Naive B cell (primary cell): ENCODE measurements at places on chromosomes 2 and 18. TPM values are rescaled to one million over a fixed set of nuclear protein-coding genes. Genes with fewer than 3 reads are reported as not detected.

DNA sequence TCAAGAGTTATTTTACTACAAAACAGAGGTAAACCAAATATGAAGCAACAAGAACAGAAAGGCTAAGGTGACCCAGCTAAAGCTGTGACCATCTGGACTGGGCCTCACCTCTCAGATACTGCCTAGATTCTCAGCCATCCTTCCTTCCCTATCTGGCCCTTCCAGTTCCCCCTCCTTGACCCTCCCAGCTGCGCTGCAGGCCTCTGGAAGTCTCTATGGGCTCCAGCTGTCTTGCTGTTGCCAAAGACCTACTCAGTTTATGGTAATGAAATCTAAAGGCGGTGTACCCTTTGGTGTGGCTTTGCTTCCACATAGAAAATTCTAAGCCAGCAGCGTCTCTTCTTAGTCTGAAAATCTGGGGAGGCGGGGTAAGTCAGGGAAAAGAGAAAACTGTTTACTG, 55.7 kb downstream of the ARHGEF33 start:
- DNase-seq = no peak
- no peak overlapping the region for H3K27ac ChIP-seq
- H3K4me1 ChIP-seq = no peaks in the 10 kb centered on the region

The SH2D6 gene
- not detected for polyA plus RNA-seq

DNA sequence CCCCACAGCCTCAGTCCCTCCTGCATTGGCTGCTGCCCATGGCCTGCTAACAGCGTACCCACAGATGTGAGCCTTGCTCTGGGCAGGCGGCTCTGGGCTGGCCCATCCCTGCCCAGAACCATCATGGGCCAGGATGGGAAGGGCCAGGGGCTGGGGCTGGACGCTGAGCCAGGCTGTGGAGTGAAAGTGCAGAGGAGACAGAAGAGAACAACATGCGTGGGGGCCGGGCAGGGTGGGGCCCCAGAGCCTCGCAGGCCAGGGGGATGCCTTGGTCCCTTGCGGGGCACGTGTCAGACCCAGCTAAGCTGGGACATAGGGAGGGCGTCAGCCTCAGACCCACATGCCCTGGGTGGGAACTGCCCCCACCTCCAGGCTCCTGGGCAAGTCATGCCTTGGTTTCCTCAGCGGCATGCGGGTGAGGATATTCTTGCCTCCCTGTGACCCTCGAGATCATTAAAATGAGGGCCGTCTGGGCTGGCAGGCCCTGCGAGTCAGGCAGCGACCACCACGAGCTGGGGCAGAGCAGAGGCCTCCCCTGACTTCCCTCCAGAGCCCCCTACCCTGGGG, 27.3 kb downstream of the GPC1 start:
- no peaks in the 10 kb centered on the region for H3K36me3 ChIP-seq
- H3K4me3 ChIP-seq = no peak overlapping the region
- DNase-seq = no peak
- H3K4me1 ChIP-seq = no peaks in the 10 kb centered on the region

- H3K27ac ChIP-seq = no peak overlapping the region
- H3K4me1 ChIP-seq = no peaks in the 10 kb centered on the region
- DNase-seq = no peak
- H3K27me3 ChIP-seq = peaks cover 3% of the 10 kb centered on the region
- no peak overlapping the region for H3K4me3 ChIP-seq
Observed at GRCh38 chr2:32862269-32863055, 84.3 kb upstream of the LTBP1 start.

DNA sequence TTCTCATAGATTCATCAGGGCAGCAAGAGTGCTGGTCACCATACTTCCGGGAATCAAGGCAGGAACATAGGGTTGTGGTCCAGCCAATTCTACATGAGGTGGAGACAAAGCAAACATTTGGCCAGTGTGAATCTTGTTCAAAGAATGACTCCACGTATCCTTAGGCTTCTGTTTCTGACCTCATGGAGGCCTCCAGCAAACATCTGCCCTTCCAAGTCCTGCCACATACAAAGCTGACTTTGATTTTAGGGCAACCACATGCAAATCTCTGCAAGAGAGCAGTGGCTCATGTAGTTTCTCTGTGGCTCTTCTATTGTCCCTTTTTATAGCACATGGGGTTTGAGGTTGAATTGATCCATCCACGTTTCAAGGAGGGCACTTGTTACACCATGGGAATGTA, 132.1 kb upstream of the MMADHC start:
- H3K36me3 ChIP-seq = no peaks in the 10 kb centered on the region
- H3K27me3 ChIP-seq = no peaks in the 10 kb centered on the region
- no peak for DNase-seq
- no peak overlapping the region for H3K27ac ChIP-seq
- no peaks in the 10 kb centered on the region for H3K4me1 ChIP-seq

The C2orf80 gene
- polyA plus RNA-seq = not detected

The CD8A gene
- polyA plus RNA-seq = 0.67 TPM

DNA sequence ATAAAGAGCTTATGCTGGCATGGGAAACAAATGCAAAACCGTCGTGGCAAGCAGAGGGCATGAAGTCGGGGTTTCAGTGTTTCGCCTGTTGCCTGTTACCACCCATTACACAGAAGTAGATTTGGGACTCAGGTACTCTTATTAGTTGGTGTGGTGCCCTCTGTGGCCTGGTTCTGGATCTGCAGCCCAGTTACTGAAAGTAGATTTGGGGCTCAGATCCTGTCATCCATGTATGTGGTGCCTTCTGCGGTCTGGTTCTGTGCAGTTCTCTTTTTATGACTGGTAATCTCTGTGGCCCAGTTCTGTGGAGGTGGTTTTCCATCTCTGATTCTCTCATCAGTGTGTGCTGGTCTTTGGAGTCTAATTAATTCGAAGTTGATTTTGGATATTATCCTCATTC, 45.2 kb downstream of the ADNP2 start:
- no peaks in the 10 kb centered on the region for H3K36me3 ChIP-seq
- no peak overlapping the region for H3K4me3 ChIP-seq
- no peak overlapping the region for H3K27ac ChIP-seq
- H3K4me1 ChIP-seq = peaks cover 6% of the 10 kb centered on the region
- H3K27me3 ChIP-seq = peaks cover 10% of the 10 kb centered on the region
- DNase-seq = peak; percentile 25

GRCh38 chr2:98601532-98602132, 6.7 kb downstream of the COA5 start:
- no peaks in the 10 kb centered on the region for H3K27me3 ChIP-seq
- H3K27ac ChIP-seq = no peak overlapping the region
- peaks cover 3% of the 10 kb centered on the region for H3K36me3 ChIP-seq
- H3K4me1 ChIP-seq = peaks cover 23% of the 10 kb centered on the region
- no peak for DNase-seq

GRCh38 chr18:22468554-22468891, 50.8 kb upstream of the CTAGE1 start:
- no peak overlapping the region for H3K4me3 ChIP-seq
- H3K4me1 ChIP-seq = no peaks in the 10 kb centered on the region
- no peak for DNase-seq
- no peaks in the 10 kb centered on the region for H3K36me3 ChIP-seq

The RAX gene
- polyA plus RNA-seq = not detected

DNA sequence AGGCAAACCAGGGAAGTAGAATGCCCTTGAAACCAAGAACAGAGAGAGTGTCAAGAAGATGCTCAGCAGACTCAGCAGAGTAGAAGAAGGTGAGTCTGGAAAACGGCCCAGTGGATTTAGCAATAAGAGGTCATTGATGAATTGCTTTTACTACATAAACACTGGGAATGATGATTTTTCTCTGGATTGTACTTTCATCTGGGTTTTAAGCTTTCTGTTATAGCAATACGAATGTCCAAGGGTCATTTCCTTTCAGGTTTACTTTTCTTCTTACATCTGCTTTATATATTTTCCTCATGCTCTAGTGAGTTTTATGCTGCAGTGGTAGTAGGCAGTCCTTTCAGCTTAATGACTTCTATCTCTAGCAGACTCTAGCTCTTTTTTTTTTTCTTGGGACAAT, 16.9 kb downstream of the EML6 start:
- H3K4me1 ChIP-seq = no peaks in the 10 kb centered on the region
- H3K36me3 ChIP-seq = no peaks in the 10 kb centered on the region
- no peak for DNase-seq
- H3K4me3 ChIP-seq = no peak overlapping the region
- no peak overlapping the region for H3K27ac ChIP-seq
- H3K27me3 ChIP-seq = peaks cover 7% of the 10 kb centered on the region

GRCh38 chr2:135119582-135119981, 67.5 kb downstream of the RAB3GAP1 start:
- no peak for DNase-seq
- H3K27ac ChIP-seq = no peak overlapping the region
- H3K4me3 ChIP-seq = no peak overlapping the region
- peaks cover 27% of the 10 kb centered on the region for H3K36me3 ChIP-seq
- H3K27me3 ChIP-seq = no peaks in the 10 kb centered on the region
- peaks cover 4% of the 10 kb centered on the region for H3K4me1 ChIP-seq

DNA sequence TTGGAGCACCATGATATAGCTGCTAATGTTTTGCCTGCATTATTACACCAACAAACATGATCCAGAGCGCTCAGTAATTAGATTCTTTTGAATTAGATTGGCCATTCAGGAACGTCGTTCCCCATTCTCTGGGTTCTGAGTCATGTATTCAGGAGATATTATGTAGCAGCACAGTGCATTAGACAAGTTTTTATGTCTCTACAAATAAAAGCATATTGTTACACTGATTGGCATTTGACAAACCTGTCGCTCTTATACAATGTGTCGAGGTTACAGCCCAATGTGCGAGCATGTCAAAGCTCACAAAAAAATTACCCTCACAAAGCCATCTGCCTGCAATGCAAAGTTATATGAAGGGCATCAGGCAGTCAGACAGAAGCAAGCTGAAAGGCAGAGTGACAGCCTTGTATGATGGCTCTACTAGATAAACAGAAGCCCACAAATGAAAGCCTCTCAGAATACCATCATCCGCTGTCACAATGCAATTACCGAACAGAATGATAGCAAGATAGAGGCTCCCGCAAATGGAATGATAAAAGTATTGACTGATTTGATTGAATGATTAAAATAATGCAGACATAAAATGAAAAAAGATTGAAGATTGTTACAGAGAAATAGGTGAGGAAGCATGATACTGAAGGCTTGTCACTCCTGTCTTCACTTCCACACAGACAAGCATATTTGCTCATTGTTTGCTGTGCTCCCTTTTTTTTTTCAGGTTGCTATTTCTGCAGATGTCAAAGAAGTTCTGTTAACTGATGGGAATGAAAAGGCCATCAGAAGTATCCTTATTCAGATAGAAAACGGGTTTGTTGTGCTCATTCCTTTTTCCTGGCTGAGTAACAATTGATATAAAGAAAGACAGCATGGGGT, 234.6 kb upstream of the SIX3 start:
- H3K4me1 ChIP-seq = peaks cover 39% of the 10 kb centered on the region
- no peak for DNase-seq
- no peaks in the 10 kb centered on the region for H3K27me3 ChIP-seq
- H3K27ac ChIP-seq = no peak overlapping the region
- no peaks in the 10 kb centered on the region for H3K36me3 ChIP-seq

DNA sequence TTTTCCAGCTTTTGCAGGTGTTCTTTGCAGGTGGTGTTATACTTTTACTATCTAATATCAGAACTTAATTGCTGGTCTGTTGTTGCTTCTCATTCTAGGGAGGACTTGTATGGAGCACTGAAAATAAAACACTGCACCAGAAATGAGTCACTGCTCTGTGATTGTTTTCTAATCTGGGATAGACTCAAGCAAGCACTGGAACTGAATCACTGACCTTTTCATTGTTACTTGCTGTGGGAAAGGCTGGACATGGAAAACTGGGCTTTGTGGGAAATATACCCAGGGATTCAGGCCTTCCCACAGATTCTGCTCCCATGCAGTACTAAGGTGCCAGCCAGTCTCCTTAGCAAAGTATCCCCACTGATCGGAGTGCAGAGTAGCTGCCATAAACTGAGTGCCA, 470.0 kb upstream of the GCFC2 start:
- no peak overlapping the region for H3K27ac ChIP-seq
- DNase-seq = no peak
- H3K27me3 ChIP-seq = no peaks in the 10 kb centered on the region
- H3K36me3 ChIP-seq = no peaks in the 10 kb centered on the region
- no peak overlapping the region for H3K4me3 ChIP-seq
- H3K4me1 ChIP-seq = no peaks in the 10 kb centered on the region

The FBXO48 gene
- 0.40 TPM for polyA plus RNA-seq

The AAK1 gene
- polyA plus RNA-seq = 4.4 TPM

The SOWAHC gene
- polyA plus RNA-seq = 0.27 TPM

GRCh38 chr2:173680574-173680973, 284.6 kb downstream of the SP3 start:
- no peaks in the 10 kb centered on the region for H3K36me3 ChIP-seq
- peaks cover 41% of the 10 kb centered on the region for H3K27me3 ChIP-seq
- no peak for DNase-seq
- no peaks in the 10 kb centered on the region for H3K4me1 ChIP-seq
- H3K4me3 ChIP-seq = no peak overlapping the region

DNA sequence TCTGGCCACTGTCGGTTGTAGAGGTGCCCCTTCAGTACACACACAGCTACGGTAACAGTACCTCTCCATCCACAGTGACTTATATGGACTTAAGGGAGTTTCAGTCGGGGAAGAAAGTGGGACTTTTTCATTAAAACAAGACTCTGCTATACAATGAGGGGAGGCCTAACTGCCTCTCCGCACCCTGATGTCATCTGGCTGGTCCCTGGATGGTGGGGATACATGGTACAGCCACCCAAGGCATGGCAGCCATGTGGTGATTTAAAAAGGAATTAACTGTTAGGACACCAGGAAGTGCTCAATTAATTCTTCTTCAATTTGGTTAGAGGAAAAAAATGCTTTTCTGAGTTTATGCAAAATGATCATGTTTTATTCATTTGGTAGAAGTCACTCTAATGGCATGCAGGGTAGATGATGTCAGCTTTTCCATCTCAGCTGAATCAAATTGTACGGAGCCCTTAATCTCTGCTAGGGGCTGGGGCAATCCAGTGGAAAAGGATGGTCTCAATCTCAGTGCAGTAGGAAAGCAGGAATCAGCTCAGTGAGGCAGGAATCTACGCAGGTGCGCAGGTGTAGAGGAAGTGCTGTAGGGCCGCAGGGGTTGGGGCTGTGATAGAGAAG, 243.9 kb downstream of the PRKCE start:
- peak overlapping the region; percentile 77 for H3K27ac ChIP-seq
- peaks cover 68% of the 10 kb centered on the region for H3K4me1 ChIP-seq
- no peak overlapping the region for H3K4me3 ChIP-seq
- no peaks in the 10 kb centered on the region for H3K36me3 ChIP-seq

The LRRC30 gene
- not detected for polyA plus RNA-seq

- peaks cover 21% of the 10 kb centered on the region for H3K36me3 ChIP-seq
- DNase-seq = no peak
- H3K27ac ChIP-seq = no peak overlapping the region
- no peaks in the 10 kb centered on the region for H3K27me3 ChIP-seq
Observed at GRCh38 chr2:190987116-190987515, 26.9 kb downstream of the STAT1 start.

DNA sequence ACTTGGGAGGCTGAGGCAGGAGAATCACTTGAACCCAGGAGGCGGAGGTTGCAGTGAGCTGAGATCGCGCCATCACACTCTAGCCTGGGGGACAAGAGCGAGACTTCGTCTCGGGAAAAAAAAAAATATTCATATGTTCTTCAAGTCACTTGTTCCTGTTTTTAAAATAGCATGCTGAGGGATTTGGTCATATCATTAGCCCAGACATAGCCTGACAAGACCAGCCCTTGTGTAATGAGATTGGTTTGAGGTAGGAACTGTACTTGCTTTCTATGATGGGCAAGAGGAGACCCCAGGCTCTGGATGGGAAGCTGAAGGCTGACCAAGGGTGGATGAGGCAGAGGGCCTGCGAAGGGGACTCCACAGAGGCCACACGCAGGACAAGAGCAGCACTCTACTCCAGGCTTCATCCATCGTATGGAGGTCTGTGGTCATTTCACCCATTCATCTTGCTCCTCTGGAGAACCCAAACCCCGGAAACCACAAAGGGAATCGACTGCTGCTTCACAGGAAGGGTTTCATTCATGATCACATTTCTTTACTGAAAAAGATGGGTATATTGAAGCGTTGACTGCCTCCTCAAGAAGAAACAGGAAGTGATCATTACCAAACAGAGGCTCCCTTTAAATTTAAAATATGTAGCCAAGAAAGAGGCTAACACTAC, 87.1 kb upstream of the ZNF397 start:
- H3K27ac ChIP-seq = peak overlapping the region; percentile 89
- no peaks in the 10 kb centered on the region for H3K27me3 ChIP-seq
- H3K36me3 ChIP-seq = peaks cover 12% of the 10 kb centered on the region
